ENCODE measurements at places on chromosomes 7 and 10.

DNA sequence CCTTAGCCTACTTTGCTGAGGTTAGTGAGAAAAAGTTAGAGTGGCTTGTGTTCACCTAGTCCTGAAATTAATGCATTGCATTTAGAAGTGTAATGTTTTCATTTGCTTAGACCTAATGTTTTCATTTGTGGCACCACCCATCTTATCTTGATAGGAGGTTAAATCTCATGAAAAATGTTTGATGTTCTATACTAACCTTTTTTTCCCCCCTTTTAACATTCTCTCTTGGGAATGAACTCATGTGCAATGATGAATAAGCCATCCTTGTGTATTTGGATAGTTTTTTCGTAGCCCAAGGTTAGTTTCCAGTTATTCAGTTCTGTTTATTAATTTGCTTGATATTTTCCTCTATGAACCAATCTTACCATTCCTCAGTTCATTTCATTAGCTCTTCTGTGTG, 2.8 kb downstream of the FHIP2A start:
- no peak for DNase-seq

- DNase-seq = no peak
These were observed 111.5 kb upstream of the ADAM12 start for GRCh38 chr10:126499744-126500143.

- no peak for DNase-seq
These were observed 5.7 kb downstream of the GLRX3 start for GRCh38 chr10:130141878-130142277.

- DNase-seq = no peak
These were observed 32.2 kb upstream of the SEMA3A start for GRCh38 chr7:84226759-84227158.

GRCh38 chr10:113879691-113880090, 25.2 kb downstream of the NHLRC2 start:
- DNase-seq = no peak

DNA sequence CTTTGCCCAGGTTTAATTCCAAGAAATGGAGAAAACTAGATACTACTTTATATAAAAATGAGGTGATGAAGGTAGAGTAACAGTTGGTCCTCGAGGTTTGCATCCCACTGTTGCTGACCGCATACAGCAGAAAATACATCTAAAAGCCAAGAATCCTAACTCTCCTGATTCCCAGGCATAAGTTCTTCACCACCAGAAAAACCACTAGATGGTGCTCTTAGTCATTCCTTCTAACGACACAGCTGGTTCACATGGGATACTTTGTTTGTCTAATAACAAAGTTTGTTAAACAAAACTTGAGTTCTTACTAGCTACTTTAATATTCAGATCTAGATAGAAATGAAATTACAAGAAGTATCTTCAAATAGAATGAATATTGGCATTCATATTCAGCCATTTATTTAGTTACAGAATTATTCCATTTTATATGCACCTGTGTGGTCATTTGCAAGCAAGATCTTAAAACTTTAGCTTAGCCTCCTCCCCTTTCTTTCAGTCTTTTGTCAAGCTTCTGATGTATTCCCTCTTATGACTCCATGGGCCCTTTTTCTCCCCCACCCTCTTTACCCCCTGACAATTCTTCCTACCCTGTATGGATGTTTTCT, 54.1 kb upstream of the CYP26C1 start:
- no peak for DNase-seq

DNA sequence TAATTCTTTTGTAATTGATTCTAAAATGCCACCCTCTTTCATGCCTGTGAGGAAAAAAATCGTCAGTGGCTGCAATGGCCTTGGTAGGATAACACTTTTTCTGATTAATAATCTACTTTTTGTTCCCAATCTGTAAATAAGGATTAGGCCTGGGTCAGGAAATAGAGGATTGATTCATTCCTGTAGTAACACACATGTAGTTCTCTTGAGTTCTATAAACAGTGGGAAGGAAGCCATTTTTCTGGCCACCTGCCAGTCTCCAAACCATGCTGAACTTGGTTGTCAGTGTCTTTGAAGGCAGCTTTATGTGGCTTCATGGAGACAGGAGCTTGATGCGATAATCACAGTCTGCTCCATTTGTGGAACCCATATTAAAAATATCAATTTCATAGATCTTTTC, 169.3 kb upstream of the NFE2L3 start:
- DNase-seq = no peak

- no peak for DNase-seq
These were observed 33.7 kb downstream of the R3HCC1L start for GRCh38 chr10:98168147-98168546.

GRCh38 chr7:30559611-30560010, 35.1 kb upstream of the GARS1 start:
- DNase-seq = no peak

- DNase-seq = no peak
These were observed 2.5 kb upstream of the HNRNPF start for GRCh38 chr10:43411536-43411935.

Measured in activated CD4-positive, alpha-beta T cell treated with anti-CD3 and anti-CD28 coated beads for 4 hours (primary cell).